Central memory CD8-positive, alpha-beta T cell (primary cell): ENCODE measurements at places on chromosomes 12 and 14.

GRCh38 chr14:61565181-61565580, 130.1 kb upstream of the HIF1A start:
- no peak for DNase-seq

- DNase-seq = no peak
These were observed 21.3 kb downstream of the SCAF11 start for GRCh38 chr12:45969084-45969483.

GRCh38 chr14:64708148-64709004, 4.2 kb downstream of the PLEKHG3 start:
- DNase-seq = no peak

DNA sequence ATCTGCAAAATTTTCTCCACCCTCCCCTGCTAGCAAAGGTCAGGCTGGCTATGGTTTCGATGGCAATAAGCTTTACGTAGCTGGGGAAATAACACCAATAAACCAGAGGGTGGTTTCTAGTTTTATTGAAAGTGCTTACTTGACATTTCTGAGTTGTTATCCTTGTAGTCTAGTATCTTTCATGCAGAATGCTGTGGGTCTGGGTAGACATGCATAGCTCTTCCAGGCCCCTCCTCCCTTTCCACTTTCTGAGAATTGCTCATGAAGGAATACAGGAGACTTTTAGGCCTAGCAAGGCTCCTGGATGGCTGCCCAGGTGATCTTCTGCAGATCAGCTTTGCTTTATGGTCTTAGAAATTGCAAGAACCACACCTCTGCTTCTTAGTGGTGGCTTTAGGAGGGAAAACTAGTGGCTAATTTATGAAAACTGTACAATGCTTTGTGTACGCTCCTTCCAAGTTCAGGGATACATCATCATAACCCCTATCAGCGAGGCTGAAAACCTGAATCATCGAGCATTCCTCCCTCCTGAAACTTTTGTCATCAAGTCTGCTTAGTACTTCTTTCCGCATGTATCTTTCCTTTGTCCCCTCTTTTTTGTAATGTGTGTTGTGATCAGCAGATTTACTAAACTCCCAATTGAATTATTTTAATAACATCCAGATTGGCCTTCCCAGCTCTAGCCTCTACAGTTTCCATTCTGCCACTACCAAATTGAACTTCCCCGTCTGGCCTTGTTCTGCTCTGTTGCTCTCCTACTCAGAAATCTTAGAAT, 473.0 kb downstream of the RAD51B start:
- DNase-seq = no peak

DNA sequence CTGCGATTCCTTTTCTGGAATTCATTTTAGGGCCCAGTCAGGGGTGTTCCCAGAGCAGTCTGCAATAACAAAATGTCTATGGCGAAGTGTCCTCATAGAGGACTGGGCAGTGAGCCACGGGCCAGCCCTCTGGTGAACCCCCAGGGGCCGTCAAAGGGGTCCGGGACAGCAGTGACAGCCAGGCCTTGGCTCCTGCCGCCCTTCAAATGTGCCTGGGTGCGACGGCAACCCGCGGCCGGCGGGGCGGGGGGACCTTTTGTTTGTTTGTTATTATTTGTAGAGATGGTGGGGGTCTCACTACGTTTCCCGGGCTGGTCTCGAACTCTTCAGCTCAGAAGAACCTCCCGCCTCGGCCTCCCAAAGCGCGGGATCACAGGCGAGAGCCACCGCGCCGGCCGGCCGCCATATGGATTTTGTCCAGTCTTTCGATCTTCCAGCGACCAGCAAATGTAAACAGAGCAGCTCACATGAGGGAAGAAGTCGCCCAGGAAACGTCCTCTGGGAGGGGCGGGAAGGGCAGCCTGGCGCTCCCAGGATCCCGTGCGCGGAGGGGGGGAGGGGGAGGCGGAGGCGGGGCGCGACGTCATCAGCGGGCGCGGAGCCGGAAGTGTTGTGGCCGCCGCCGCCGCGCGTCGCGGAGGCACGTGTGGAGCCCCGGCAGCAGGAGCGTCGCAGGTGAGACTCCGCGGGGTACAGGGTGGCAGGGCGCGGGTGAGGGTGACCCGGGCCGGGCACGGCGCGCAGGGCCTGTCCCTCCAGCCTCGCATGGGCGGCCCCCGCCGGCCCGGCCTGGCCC, at the start of gene TRMT61A:
TSS of gene TRMT61A (plus strand) at position 610 of the 796 bp plus-strand sequence. CDS start 783 bp downstream, outside the sequence.
- DNase-seq = peak; percentile 58

GRCh38 chr12:31899109-31899508, 60.1 kb upstream of the RESF1 start:
- no peak for DNase-seq
